ENCODE measurements at places on chromosomes 3 and 15.
A peak's percentile ranks its signal among the peaks of the same experiment; 100 is the strongest.

GRCh38 chr3:63863150-63864007 is at the start of the genes ATXN7 and THOC7:
ATXN7 (plus strand) TSS chr3:63863867; CDS start chr3:63912599, 48,732 bp downstream.
THOC7 (minus strand) TSS chr3:63863805; CDS start chr3:63863790, 15 bp downstream.
- peak; percentile 69 for DNase-seq

DNA sequence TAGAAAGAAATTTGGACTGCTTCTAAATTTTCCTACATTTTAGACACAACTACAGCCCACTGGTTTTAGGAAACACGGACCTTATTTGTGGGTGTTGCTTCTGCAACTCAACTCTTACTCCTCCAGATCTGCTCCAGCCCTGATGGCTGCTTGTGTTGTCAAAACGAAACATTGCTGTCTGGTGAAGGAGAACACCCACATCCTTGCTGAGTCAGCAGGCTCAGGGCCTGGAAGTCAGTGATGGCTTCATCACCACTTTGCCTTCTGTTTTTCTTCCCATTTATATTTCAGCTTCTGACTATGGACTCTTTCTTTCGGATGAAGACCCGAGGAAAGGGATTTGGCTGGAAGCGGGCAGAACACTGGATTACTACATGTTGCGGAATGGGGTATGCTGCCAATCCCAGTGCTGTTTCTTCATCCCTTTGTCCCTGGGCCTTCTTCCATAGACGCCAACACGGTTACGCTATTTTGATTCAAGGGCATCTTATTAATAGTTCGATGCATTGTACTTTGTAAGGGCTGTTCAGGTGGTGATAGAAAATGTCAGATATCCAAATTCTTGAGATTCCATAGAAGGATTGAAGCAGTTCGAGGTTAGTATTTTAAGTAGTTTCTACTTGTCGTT is 392.6 kb upstream of the TPM1 start:
- peak; percentile 55 for DNase-seq

DNA sequence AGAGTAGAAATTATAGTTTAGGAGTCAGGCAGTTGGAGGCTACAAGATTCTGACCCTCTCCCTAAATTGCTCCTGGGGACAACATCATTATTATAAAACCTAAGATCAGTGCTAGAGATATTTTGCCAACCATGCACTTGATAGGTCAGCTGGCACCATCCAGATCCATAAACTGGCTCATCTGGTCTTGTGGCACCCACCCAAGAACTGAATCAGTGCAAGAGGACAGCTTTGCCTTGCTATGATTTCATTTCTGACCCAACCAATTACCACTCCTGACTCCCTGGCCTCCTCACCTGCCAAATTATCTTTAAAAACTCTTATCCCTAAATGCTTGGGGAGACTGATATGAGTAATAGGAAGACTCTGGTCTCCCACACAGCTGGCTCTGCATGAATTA is 461.1 kb upstream of the TGFBR2 start:
- DNase-seq: no peak

DNA sequence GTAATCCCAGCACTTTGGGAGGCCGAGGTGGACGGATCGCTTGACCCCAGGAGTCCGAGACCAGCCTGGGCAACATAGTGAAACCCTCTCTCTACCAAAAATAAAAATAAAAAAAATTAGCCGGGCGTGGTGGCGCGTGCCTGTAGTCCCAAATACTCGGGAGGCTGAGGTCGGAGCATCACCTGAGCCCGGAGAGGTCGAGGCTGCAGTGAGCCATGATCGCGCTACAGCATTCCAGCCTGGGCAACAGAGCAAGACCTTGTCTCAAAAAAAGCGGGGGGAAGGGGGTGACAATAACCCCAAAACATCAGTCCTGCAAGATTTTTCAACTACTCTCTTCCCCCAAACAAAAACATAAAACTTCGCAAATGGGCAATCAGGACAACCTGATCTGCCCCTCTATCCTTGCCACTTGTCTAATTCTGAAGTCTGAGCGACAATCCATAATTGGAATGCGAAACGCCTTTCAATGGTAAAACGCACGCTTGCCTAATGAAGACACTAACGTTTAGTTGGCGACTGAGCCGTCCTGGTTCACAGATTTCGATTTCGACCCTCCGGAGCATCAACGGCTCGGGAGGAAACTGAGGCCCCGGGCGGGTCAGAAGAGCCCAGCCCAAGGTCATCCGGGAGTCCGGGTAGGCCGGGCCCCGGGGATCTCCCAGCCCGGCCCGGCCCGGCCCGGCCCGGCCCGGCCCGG is 868 bp downstream of the BTBD1 start:
- no peak for DNase-seq

- no peak for DNase-seq
Measured at GRCh38 chr3:103787879-103788278, 1353.1 kb downstream of the ZPLD1 start.

- no peak for DNase-seq
Measured at GRCh38 chr15:26234976-26235767, 372.0 kb upstream of the ATP10A start.

Data from cardiac fibroblast (primary cell).